Occipital lobe (tissue), 3 donors: ENCODE measurements at places on chromosomes 3 and 15. TPM values are rescaled to one million over a fixed set of nuclear protein-coding genes. Genes with fewer than 3 reads are reported as not detected.

The ARL6 gene
- total RNA-seq, result 40.1 TPM

The SLC28A2 gene
- not detected for total RNA-seq

The CPLX3 gene
- 1.6 TPM for total RNA-seq

The C3orf85 gene
- not detected for total RNA-seq

The HESX1 gene
- total RNA-seq, result 0.47 TPM

GRCh38 chr3:62723914-62724217, 151.3 kb downstream of the CADPS start:
- no peak for DNase-seq

- no peak for DNase-seq
Observed at GRCh38 chr3:172159962-172160538, 120.7 kb downstream of the FNDC3B start.

GRCh38 chr15:60385620-60386552, 11.9 kb downstream of the ANXA2 start:
- DNase-seq, result no peak

DNA sequence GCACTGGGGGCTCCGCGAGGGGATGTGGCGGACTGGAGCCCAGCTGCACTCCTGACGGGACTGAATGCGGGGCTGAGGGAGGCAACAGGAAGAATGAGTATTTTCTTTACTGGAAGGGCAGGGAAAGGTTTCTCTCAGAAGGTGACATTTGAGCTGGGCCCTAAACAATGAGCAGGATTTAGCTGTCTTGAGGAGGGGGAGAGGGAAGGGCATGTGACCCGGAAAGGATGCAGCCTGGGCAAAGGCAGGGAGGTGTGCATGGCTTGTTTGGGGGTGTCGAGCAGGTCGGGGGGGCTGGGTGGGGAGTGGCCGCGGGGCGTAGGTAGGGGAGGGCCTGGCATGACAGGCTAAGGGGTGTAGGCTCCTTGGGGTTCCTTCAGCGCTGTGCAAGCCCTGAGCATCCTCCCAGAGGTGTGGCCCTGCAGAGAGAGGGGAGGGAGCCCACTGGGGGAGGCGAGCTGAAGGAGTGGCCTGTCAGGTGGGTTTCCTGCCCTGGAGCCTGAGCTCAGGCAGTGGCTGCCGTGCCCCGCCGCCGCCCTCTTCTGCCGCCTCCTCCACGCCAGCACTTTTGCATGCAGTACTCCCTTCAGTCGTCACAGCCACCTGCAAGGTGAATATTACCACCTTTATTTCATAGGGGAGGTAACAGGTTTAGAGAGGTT, 17.2 kb upstream of the ANKDD1A start:
- no peak for DNase-seq

GRCh38 chr15:85477730-85478129, 97.3 kb downstream of the AKAP13 start:
- DNase-seq, result no peak

DNA sequence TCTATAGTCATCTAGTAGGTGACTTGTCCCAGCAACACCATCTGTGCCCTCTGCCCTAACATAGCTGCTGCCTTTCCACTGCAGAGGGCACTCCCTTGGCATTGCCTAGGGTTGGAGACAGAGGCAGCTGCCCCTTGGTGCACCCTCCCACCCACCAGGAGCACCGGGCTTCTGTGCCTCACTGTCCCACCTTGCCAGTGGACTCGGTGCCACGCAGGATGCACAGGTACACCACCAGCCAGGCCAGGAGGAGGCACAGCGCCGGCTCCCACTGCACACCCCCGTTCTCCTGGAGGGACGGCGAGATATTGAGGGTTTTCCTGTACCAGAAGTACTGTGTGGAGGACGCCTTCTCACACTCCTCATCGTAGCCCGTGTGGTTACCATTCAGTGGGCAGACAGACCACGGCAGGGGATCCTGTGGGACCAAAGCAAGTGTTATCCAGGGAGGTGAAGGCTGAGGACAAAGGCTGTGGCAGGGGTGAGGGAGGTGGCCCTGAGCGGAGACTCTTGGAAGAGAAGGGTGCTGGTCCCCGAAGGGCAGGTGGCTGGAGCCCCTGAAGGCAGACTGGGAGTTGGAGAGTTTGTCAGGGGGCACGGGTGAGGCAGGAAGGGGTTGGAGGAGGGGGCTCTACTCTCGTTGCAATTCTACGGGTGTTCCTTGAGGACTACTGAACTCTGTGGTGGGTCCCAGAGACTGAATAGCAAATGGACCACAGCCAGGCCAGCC, 20.6 kb downstream of the SLC6A20 start:
- no peak for DNase-seq

GRCh38 chr3:187012609-187013051, 82.3 kb downstream of the ST6GAL1 start:
- no peak for DNase-seq

DNA sequence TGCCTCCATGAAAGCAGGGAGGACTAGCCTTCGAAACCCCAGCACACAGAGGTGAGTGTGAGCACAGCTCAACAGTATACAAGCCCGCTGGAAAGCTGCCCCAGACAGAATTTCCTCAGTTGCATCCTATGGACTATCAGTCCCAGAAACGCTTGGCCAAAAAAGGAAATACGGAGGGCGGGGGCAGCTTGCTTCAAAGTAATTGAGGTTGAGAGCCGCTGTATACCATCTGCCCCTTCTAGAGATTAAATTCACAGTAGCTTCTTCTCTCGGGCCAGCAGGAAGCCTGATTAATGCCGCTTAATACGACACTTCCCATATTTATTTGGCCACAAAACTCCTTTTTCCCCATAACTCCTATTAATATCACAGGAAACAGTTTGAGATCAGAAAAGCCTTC, 88.7 kb downstream of the LIPC start:
- DNase-seq, result no peak

DNA sequence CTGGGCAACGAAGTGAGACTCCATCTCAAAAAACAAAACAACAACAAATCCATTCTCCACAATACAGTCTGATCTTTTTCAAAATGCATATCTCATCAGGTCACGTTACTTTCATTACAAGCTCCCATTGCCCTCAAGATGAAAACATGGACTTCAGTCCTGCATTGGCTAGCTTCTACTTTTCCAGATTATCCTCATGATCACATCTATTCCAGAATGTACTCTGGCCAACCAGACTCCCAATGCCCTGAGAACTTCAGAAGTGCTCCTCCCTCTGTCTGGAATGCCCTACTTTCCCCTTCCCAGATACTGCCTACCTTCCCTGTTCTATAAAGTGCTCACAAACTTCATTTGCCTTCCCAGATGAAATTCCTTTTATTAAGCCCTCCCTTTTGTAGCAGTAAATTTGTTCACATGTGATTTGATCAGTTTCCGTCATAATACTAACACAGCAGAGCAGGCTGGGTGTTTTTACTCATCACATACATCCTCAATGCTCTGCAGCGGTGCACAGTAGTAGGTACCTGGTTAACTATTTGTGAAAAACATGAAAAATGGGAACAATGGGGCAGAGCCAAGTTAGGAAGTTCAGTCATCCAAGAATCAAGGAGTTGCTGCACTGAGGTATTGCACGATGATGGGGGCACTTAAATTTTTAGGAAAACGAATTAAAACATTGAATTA, 5.3 kb downstream of the RPL22L1 start:
- no peak for DNase-seq

GRCh38 chr3:56157693-56158362, 310.4 kb downstream of the ERC2 start:
- no peak for DNase-seq

DNA sequence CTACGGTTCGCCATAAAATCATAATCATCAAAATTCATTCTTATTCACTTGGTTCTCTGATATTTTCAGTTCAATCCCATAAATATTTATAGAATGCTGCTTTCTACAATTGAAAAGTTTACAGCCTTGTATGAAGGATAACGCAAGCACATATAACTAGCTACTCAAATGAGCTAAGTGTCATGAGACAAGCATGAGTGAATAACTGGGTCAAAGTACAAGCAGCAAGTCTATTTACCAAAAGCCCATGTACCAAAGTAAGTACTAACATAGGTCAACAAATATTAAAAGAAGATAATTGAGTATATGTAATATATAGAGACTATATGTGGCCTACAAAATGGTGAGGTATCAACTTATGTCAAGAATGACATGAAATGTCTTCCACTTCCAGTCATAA, 596.6 kb downstream of the GBE1 start:
- DNase-seq, result no peak

GRCh38 chr3:27699067-27699466, 23.1 kb downstream of the EOMES start:
- no peak for DNase-seq
